NCI-H460 (cell line): ENCODE measurements at places on chromosomes 7 and 10.

DNA sequence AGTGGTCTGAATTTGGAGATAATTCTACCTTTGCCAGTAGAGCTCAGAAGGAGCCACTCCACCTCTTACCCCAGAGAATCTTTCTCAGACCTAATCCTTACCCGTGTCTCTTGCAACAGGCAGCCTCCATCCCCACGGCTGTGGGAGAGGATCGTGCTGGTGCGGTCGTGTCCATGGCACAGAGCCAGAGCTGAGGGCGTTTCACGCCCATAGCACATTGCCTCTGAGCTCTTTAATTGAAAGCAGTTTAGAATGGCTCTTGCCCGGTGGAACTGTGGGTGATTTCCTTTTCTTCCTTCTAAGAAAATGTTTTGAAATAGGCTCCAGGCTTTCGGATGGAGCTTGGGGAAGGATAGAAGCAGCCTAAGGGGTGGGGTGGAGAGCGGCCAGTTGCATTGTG lies 41.5 kb downstream of the PRF1 start:
- no peak for DNase-seq

DNA sequence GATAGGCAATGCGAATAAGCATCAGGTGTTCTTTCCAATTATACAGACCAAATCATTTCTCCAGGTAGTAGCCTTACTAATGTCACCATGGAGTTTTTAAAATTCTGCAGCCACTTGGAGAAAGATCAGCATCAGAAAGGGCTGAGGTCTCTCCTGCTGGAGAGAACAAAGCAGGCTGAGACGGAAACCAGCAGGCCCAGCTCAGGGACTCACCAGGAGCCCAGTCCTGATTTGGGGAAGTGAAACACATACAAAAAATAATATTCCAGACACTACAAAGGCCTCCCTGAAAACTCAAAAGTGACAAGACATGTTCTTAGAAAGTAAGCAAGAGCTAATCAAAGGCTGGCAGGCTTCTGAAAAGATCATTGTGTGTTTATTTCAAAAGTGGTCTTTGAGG lies 207.1 kb upstream of the GHITM start:
- no peak for DNase-seq

GRCh38 chr7:65974191-65974801 lies 7.7 kb downstream of the GUSB start:
- no peak for DNase-seq

DNA sequence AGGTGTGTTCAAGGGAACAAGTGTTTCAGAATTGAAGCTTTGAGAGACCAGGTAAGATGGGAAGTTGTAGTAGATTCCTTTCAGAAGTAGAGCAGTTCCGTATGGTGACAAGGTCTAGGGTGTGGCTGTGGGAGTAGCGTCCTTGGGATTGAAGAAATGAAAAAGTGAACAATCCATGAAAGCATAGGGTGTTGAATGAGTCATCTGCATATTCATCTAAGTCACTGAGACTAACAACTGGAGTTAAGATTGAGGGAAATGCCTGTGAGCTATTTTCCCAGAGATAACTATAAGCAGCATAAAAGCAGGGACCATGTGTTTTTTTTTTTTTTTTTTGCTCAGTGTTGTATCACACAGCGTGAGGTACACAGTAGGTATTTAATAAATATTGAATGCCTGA lies 134.8 kb downstream of the PHTF2 start:
- no peak for DNase-seq

- DNase-seq = no peak
These were observed 39.5 kb upstream of the GJD4 start for GRCh38 chr10:35565602-35566081.

DNA sequence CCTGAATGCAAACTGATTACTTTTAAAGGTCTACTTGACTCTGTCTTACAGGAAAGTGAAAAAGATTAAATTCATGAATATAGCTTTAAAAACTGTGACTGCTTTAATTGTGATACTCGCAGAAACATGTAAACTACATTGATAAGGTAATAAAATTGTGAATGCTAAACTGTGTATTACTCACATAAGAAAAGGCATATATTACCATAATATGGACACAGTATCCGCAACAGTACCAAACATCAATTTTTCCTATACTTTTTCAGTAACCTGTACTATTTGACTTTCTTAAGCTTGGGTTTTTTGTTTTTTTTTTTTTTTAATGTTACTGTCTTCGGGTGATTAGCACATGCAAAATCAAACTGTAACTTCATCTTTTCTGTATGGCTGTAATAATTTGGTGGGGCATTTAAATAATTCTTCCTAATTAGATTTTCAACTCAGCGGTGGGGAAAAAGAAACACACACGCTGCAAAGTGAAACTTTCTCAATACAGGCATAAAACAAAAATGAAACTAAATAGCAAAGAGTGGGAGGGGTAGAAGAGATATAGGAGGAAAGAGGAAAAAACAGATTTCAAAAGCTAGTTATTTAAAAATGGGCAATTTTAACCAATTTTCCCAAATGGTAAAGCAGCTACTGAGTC lies 23.2 kb downstream of the NT5C3A start:
- DNase-seq = no peak

GRCh38 chr10:109103278-109103677 lies 820.0 kb downstream of the XPNPEP1 start:
- no peak for DNase-seq

GRCh38 chr10:89516149-89516832 lies 19.1 kb downstream of the SLC16A12 start:
- DNase-seq = peak; percentile 42

- no peak for DNase-seq
These were observed 513 bp downstream of the HOXA7 start for GRCh38 chr7:27155816-27156507.

DNA sequence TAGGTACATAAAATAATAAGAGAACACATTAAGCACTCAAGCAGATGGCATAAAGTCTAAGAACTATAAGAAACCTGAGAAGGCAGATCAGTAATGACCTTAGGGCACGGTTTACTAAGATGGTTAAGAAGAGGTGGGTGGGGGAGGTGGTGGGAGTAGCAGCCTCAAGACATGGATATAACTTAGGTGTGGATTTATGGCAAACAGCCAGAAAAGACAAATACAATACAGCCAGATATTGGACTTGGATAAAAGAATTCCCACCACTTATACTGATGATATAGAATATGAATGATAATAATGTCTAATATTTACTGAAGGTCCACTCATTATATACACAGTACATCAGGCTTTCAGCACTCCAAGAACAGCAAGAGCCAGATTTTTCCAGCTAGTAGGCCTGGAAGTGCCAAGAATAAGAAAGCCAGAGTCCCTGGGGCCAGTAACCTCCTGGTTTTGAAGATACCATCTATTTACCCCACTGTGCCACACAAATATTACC lies 11.9 kb downstream of the DPY19L1 start:
- DNase-seq = no peak

GRCh38 chr7:16753932-16754855 lies 639 bp downstream of the TSPAN13 start:
- DNase-seq = no peak

- peak; percentile 45 for DNase-seq
These were observed 90.4 kb upstream of the FAM171A1 start for GRCh38 chr10:15461353-15462108.

GRCh38 chr7:120189623-120190022 lies 83.4 kb upstream of the KCND2 start:
- DNase-seq = no peak

GRCh38 chr10:52779541-52780390 lies 7.2 kb upstream of the MBL2 start:
- peak; percentile 56 for DNase-seq

DNA sequence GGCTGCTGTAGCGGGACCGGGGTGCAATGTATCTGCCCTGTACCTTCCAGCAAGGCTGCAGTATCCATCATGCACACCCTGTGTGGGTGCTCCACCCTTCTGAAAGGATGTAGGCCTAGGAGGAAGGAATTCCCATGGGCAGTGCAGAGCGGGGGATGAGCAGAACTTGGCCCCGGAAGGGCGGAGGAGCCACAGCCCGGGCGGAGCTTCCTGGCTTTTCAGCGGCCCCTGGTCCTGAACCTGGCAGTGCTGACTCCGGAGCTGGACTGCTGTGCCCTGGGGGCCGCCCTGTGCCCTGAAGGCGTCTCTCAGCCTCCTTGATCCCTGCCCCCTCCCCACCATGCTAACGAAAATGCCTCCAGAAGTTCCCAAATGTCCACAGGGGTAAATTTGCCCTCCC lies 175.8 kb downstream of the TCERG1L start:
- DNase-seq = no peak

- peak; percentile 54 for DNase-seq
These were observed at the start of gene SH2B2 for GRCh38 chr7:102286237-102287110. Gene SH2B2, plus strand, starts transcription at chr7:102286868. Its CDS starts 13,683 bp downstream, at chr7:102300551.

GRCh38 chr7:116588641-116589594 lies 64.1 kb downstream of the CAV1 start:
- DNase-seq = peak; percentile 72

GRCh38 chr7:28731092-28731658 lies 227.0 kb downstream of the TRIL start:
- no peak for DNase-seq

GRCh38 chr10:29171717-29172116 lies 117.2 kb upstream of the LYZL1 start:
- no peak for DNase-seq

GRCh38 chr7:121076350-121077164 lies 88.0 kb downstream of the CPED1 start:
- DNase-seq = no peak

DNA sequence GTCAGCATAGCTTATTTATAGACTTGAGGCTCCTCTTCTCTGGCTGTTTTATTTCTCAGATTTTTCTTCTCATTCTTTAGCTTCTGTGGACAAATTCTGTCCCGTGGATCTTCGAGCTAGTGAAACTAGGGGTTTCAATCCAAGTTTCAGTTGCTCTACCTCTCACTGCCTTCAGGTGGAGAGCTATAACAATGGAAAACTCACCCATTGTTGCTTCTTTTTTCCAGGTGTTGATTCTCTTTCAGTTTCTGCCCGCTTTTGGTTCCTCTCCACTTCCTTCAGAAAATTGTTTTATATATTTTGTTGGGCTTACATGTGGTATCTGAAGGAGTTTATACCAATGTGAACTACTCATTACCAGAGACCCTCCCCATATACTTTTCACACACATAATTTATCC lies 266.1 kb downstream of the TCF7L2 start:
- DNase-seq = no peak

DNA sequence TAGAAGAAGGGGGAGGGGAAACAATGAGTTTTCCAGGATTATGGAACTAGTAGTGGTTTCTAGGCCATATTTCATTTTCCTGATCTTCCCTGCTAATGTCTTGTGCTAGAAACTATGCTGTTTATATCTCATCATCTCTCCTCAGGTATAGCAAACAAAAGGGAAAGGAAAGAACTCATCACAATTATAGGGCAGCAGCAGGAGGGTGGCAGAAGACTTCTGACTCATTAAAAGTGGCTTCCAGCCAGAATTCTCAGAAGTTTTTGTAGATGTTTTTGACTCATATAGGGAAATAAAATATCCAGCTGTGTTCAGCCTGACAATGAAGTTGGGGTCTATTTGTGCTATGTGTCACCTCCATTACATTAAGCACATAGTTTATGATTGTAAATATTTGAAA lies 6.5 kb downstream of the AHR start:
- DNase-seq = peak; percentile 62

- no peak for DNase-seq
These were observed 181.6 kb downstream of the SND1 start for GRCh38 chr7:127833641-127834040.

GRCh38 chr7:16660702-16661464 lies 14.9 kb downstream of the BZW2 start:
- no peak for DNase-seq

GRCh38 chr7:49112222-49112621 lies 187.9 kb downstream of the CDC14C start:
- no peak for DNase-seq

- DNase-seq = peak; percentile 75
These were observed 122.9 kb downstream of the RALA start for GRCh38 chr7:39746103-39746819.

DNA sequence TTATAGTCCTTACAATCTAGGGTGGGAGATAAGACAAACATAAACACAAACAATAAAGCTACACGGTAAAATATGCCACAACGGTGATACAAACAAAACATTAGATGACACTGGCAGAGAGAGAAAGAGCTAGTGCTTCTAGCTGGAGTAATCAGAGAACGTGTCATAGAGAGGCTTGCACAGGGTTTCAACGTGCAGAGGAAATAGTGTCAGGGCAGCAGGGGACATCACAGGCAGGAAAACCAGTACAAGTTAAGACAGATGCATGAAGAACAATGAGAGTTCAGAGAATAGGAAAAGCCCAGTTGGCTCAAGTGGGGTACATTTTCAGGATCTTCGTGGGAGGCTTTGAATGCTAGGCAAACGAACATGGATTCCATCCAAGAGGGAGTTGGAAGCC lies 91.4 kb downstream of the ZNF438 start:
- no peak for DNase-seq

GRCh38 chr7:130901209-130901783 lies 167.3 kb upstream of the KLF14 start:
- DNase-seq = peak; percentile 86

GRCh38 chr7:113996405-113996804 lies 77.6 kb upstream of the PPP1R3A start:
- no peak for DNase-seq

- no peak for DNase-seq
These were observed 178.1 kb upstream of the GRB10 start for GRCh38 chr7:50960621-50961310.

GRCh38 chr7:2654059-2654458 lies 22.3 kb downstream of the TTYH3 start:
- no peak for DNase-seq

DNA sequence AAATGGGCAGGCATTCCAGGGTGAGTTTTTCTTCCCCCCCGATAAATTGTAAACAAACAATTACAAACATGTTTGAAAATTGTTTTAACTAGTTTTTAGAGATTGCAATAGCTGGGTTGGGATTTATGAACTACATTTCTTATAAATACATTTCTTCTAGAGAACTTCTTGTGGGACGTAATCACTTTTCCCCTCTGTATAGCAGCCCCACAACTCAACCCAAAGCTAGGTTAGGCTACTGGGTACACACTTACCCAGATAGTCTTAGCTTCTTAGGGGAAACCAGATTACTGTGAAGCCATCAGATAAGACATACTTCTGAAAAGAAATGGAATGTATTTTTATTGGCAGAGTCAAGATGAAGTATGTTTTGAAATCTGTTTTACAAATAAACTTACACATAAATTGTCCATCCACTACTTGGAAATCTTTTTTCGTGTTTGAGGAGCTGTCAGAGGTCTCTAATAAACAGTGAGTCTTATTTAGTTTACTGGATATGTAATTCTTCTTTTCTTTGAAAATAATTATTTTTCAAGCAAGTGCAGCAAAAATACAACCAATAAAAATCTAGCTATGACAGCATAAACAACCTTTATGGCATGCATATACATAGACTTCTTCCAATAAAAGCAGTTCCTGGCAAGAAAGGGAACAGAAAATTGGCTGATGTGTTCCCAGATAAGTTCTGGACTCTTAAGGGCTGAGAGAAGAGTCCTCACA lies 8.0 kb upstream of the GLRX3 start:
- DNase-seq = no peak

- DNase-seq = no peak
These were observed 349.5 kb upstream of the NFE2L3 start for GRCh38 chr7:25802473-25802872.

DNA sequence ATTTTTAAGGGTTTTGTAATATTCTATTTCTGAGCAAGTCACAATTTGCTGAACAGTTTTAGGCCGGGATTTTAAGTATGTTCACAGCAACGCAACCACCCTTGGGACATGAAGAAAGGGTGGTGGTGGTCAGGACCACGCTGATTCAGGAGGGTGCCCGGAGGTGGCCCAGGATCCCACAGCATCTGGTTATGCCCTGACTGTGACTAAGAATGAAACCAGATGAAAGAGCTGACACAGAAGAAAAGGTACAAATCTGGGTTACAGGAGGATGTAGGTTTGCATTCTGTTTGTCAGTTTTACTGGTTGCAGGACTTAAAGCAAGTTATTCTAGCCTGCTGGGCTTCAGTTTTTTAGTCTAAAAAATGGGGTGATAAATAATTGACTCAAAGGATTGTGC lies 279.7 kb downstream of the CCSER2 start:
- no peak for DNase-seq
